ENCODE measurements at places on chromosomes 5 and 9. TPM values are rescaled to one million over a fixed set of nuclear protein-coding genes. Genes with fewer than 3 reads are reported as not detected.

- DNase-seq = no peak
These were observed 6.7 kb downstream of the TMEM174 start for GRCh38 chr5:73179730-73180129.

- no peak for DNase-seq
These were observed 13.6 kb upstream of the SPATA31E1 start for GRCh38 chr9:87869082-87869481.

TTC23L gene
- not detected for total RNA-seq

DNA sequence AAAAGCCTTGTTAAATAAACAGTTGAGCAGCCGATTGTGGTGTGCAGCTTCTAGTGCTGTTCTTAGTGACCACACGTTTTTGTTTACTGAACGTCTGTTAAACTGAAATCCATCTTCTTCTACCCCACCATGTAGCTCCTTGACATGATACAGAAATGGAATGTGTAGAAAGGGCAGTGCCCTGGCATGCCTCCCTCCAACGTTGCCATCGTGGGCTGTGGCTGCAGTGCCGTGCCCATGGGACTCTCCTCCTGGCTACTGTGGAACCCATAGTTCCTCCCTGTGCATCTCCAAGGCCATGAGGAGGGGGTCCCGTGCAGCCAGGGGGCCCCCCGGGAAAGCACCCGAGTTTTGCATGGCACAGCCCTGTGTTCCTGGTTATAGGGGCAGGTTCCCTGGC lies 23.3 kb upstream of the TGFBI start:
- no peak for DNase-seq

POU5F2 gene
- total RNA-seq = 1.1 TPM

RFESD gene
- total RNA-seq = 0.84 TPM

NSMF gene
- 52.0 TPM for total RNA-seq

ZFP37 gene
- total RNA-seq = 0.67 TPM

GRCh38 chr9:116155698-116156039 lies 2.1 kb downstream of the PAPPA start:
- DNase-seq = no peak

GRCh38 chr9:92527832-92528521 lies 7.8 kb downstream of the ECM2 start:
- no peak for DNase-seq

MGAT1 gene
- 101 TPM for total RNA-seq

TSSK1B gene
- total RNA-seq = not detected

GRCh38 chr5:158770506-158770905 lies 329.2 kb downstream of the EBF1 start:
- no peak for DNase-seq

DNA sequence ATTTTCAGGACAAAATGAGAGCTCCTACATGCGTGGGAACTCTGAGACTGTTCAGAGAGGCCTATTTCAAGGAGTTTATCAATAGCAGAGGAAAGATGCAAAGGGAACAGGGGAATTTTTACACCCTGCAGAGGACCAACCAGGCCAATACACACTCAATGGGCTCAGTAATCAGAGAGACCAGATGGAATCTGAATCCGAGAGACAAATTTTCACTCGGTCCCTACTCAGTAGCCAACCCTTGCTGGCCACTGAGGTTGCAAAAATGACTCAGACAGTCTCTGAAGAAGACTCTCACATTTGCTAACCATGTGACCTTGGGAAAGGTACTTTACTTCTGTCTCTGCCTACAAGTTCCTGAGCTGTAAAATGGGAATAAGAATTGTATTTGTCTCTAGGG lies 479.4 kb downstream of the CDK5RAP2 start:
- no peak for DNase-seq

CARD19 gene
- 41.5 TPM for total RNA-seq

DNA sequence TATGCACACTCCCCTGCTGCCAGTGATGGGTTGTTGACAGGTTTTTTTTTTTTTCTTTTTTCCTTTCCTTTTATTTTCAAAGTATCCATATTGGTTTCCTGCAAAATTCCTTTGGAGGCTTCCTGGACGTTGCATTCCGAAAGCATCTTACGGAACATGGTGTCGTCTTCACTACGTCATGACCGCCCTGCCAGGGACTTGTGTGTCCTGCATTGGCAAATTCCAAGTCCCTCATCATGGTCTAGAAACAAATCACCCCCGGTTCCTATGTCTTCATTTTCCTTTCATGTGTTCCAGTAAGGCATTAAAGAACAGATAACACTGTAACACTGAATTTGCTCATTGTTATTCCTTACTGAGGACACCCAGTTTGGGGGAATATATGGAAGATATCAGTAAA lies 35.0 kb upstream of the ADAMTSL1 start:
- no peak for DNase-seq

- no peak for DNase-seq
These were observed 395.6 kb downstream of the IRX2 start for GRCh38 chr5:2355859-2356258.

DNA sequence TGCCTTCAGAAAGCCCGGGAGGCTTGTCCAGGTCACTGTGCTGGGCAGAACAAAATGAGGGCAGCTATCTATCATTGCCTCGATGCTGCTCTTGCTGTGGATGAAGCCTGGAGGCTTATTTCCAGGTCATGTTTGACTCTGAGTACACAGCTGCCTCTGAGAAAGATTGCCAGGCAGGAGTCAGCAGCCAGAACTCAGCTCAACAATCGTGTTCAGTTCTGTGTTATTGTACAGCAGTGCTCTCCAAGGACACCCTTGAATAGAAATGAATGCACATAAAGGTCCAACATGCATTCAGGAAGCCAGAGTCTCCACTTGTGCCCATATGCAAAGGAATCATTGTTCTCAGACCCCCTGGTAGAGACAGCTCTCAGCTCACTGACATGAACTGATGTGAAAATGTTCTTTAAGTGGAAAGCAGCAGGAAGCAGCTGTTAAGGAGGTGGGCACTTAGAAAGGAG lies 61.7 kb upstream of the ZFR start:
- no peak for DNase-seq

- no peak for DNase-seq
These were observed 93.0 kb upstream of the ANKRD55 start for GRCh38 chr5:56326116-56326515.

GRCh38 chr9:128206916-128207910 lies 4.0 kb downstream of the DNM1 start:
- no peak for DNase-seq

SMIM32 gene
- total RNA-seq = 23.5 TPM

GRCh38 chr9:37040508-37041127 lies 6.5 kb upstream of the PAX5 start:
- DNase-seq = no peak

ARHGEF28 gene
- 13.5 TPM for total RNA-seq

FOXD4L4 gene
- not detected for total RNA-seq

GRCh38 chr5:176400382-176401156 lies 12.0 kb downstream of the HIGD2A start:
- DNase-seq = peak; percentile 93

DNA sequence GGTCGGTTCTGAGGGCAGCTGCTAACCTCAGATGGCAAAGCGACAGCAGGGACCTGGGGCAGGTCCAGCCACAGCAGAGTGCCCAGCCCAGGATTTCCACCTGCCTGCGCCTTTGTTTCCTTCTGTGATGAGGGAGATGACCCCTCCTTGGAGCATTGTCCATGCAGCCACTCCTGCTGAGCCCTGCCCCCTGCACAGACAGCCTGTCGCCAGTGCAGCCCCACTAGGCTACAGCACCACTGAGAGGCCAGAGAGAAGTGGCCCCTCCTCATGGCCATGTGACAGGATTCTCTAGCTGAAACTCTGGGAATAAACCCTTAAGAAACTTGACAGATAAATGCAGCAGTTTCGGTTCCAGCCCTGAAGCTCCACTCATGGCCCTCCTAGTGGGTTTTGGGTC lies 10.5 kb upstream of the MRNIP start:
- no peak for DNase-seq

DROSHA gene
- 46.5 TPM for total RNA-seq

DNA sequence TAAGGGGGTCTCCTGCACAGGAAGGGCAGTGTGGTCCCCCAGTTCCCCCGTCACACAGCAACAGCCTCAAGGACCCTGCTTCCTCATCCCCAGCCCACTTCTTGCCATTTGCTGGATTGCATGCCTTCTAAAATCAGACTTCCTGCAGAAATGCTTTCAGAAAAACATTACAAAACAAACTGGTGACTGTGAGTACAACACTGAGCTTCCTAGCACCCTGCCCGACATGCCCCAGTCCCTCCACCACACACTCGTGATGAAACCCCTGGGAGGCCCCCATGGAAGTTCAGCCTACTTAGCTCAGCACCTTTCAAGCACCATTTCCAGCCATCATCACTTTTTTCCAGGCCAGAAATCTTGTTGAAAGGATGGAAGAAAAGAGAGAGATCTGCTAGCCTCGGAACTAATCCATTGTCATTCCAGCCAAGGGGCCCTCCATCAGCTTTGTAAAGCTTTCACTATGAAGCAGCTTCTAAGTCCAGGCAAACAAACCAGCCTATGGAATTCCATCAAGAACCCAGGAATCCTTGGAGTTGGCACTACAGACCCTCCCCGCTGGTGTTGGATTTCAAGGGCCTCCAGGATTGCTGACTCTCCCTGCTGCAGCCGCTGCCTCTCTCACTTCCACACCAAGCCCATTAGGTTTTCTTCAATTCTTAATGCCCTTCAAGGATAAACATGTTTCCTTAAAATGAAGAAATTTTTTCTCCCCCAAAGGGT lies 114.6 kb downstream of the C5orf15 start:
- DNase-seq = no peak

SHISAL2B gene
- not detected for total RNA-seq

SLC24A2 gene
- 0.28 TPM for total RNA-seq

DNA sequence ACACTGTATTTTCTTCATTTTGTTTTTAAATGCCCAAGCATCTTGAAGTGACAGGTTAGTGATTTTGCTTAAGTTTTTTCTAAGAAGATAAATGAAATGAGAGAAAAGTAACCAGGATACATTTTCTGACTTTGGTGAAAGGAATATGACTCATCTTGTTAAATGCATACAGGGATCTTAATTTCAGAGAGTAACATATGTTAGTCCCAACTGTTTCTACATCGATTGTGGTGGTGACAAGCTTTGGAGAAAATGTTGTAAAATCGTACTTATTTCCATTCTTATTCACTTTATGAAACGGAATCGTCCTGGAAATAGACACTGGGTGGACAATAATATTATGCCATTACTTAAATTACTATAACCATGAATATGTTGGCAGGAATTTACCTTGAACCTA lies 107.5 kb downstream of the KCNN2 start:
- DNase-seq = no peak

GRCh38 chr9:21251190-21251589 lies 11.4 kb upstream of the IFNA14 start:
- no peak for DNase-seq

MIER3 gene
- total RNA-seq = 170 TPM

Data from left colon (tissue), 2 donors.